Natural killer cell (primary cell): ENCODE measurements at places on chromosomes 6 and 20. TPM values are rescaled to one million over a fixed set of nuclear protein-coding genes. Genes with fewer than 3 reads are reported as not detected.

GRCh38 chr6:4460586-4461475 lies 315.4 kb upstream of the CDYL start:
- H3K27me3 ChIP-seq = no peaks in the 10 kb centered on the region
- H3K4me1 ChIP-seq = no peaks in the 10 kb centered on the region
- H3K27ac ChIP-seq = no peak overlapping the region
- no peak overlapping the region for H3K4me3 ChIP-seq
- DNase-seq = no peak

- DNase-seq = no peak
- no peaks in the 10 kb centered on the region for H3K36me3 ChIP-seq
- no peaks in the 10 kb centered on the region for H3K27me3 ChIP-seq
- no peak overlapping the region for H3K27ac ChIP-seq
Measured at GRCh38 chr6:161660666-161661571, 387.1 kb upstream of the AGPAT4 start.

- H3K36me3 ChIP-seq = no peaks in the 10 kb centered on the region
- no peak for DNase-seq
- H3K27ac ChIP-seq = no peak overlapping the region
- no peak overlapping the region for H3K4me3 ChIP-seq
- H3K4me1 ChIP-seq = no peaks in the 10 kb centered on the region
- H3K27me3 ChIP-seq = no peaks in the 10 kb centered on the region
Measured at GRCh38 chr20:63112491-63113219, 103.3 kb downstream of the YTHDF1 start.

- peaks cover 31% of the 10 kb centered on the region for H3K36me3 ChIP-seq
- H3K4me3 ChIP-seq = no peak overlapping the region
- no peak overlapping the region for H3K27ac ChIP-seq
- peaks cover 31% of the 10 kb centered on the region for H3K4me1 ChIP-seq
Measured at GRCh38 chr6:170402318-170403040, 95.9 kb downstream of the FAM120B start.

DNA sequence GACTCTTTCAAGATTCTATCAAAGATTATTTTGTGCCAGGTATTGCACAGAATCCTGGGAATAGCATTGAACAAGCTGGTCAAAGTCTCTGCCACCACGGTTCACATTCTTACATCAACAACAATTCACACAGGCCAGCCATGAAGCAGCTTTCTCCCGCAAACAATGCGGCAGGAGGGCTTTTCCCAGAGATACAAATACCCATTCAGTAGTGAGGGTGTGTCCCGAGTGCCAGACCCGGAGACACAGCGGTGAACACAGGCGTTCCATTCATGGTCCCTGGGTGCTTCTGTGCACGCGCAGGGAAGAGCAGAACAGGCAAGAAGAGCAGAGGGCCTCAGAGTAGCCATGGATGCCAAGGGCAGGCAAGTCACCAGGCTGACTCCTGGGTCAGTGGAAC lies 83.3 kb upstream of the PDE10A start:
- H3K4me3 ChIP-seq = no peak overlapping the region
- H3K4me1 ChIP-seq = no peaks in the 10 kb centered on the region
- no peaks in the 10 kb centered on the region for H3K27me3 ChIP-seq
- DNase-seq = no peak
- H3K36me3 ChIP-seq = no peaks in the 10 kb centered on the region

GRCh38 chr6:157110607-157111006 lies 212.7 kb downstream of the TMEM242 start:
- no peaks in the 10 kb centered on the region for H3K4me1 ChIP-seq
- peaks cover 6% of the 10 kb centered on the region for H3K36me3 ChIP-seq
- no peak overlapping the region for H3K4me3 ChIP-seq
- H3K27me3 ChIP-seq = no peaks in the 10 kb centered on the region
- H3K27ac ChIP-seq = no peak overlapping the region

GRCh38 chr6:47302043-47302442 lies 7.7 kb downstream of the TNFRSF21 start:
- no peak for DNase-seq
- H3K36me3 ChIP-seq = no peaks in the 10 kb centered on the region
- H3K27ac ChIP-seq = no peak overlapping the region

GRCh38 chr6:21846541-21847451 lies 253.2 kb downstream of the SOX4 start:
- no peaks in the 10 kb centered on the region for H3K27me3 ChIP-seq
- DNase-seq = peak; percentile 14
- H3K27ac ChIP-seq = no peak overlapping the region
- no peaks in the 10 kb centered on the region for H3K36me3 ChIP-seq
- H3K4me3 ChIP-seq = no peak overlapping the region

DNA sequence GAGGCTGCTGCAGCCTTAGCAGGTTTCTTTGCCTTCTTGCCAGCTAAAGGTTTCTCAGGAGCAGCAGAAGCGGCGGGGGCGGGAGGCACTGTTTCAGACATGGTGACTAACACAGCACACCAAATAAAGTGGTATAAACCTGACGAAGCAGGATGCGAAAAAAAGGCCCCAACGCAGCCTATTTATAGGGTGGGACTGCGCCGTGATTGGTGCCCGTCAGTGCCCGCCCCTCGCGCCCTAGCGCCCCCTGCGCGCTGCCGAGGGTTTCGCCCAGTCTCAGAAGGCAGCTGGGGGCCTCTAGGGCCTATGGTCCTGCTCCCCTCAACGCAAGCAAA lies 55.0 kb downstream of the TRIM38 start:
- peak overlapping the region; percentile 19 for H3K4me3 ChIP-seq
- H3K4me1 ChIP-seq = peaks cover 27% of the 10 kb centered on the region
- peak overlapping the region; percentile 50 for H3K27ac ChIP-seq
- DNase-seq = peak; percentile 80
- no peaks in the 10 kb centered on the region for H3K36me3 ChIP-seq
- no peaks in the 10 kb centered on the region for H3K27me3 ChIP-seq

- no peaks in the 10 kb centered on the region for H3K27me3 ChIP-seq
- no peak overlapping the region for H3K27ac ChIP-seq
- no peak for DNase-seq
- peaks cover 60% of the 10 kb centered on the region for H3K36me3 ChIP-seq
Measured at GRCh38 chr6:85544776-85545175, 48.9 kb downstream of the SNX14 start.

DNA sequence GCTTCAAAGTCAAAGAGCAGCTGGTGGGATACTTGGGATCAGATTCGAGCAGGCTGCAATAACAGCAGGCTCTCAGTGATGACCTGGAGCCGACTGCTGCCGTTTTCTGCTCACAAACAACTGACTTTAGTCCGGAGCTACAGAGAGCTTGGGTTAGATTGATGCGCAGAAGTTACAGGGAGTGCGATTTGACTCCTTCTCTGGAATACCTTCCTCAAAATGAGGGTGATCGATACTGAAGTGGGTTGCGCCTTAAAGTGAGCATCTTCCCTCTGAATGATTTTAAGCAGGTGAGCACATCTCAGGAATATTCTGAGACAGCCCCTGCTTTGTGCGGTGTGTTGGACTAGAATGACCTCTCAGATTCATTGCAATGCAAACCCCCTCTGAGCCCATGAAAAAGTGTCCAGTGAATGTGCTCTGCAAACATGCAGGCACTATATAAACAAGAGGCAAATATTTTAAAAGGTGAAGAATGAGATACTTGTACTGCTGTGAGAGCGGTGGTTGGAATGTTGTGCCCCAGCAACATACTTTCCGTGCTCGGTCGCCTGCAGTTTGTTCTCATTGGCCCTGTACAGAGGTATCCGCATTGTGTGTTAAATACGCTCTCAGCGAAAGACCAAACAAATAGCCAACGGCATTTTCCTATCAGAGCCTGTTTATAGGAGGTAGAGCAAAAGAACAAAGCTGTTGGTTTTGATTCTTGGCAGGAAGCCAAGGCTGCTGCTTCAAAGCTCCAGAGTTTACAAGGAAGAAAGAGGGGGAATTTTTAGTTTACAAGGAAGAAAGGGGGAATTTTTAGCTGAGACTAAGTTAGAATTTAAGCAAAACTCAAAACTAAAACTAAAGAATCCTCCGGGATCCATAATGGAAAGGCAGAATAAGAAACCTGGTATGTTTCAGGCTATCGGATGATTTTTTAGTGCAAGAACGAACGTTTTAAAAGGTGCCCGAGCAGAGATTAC lies 67.7 kb downstream of the PHACTR2 start:
- no peak overlapping the region for H3K4me3 ChIP-seq
- no peak overlapping the region for H3K27ac ChIP-seq
- no peaks in the 10 kb centered on the region for H3K36me3 ChIP-seq
- no peaks in the 10 kb centered on the region for H3K27me3 ChIP-seq
- no peak for DNase-seq
- H3K4me1 ChIP-seq = no peaks in the 10 kb centered on the region

ADAM33 gene
- total RNA-seq = not detected

DEFB126 gene
- not detected for total RNA-seq

IMPG1 gene
- not detected for total RNA-seq

TBXT gene
- not detected for total RNA-seq
